ENCODE measurements at places on chromosomes 5 and 9.

- no peak for DNase-seq
These were observed at the start of gene CTNND2 for GRCh38 chr5:11904265-11904906. CTNND2 (minus strand) TSS chr5:11904446; CDS start chr5:11903853, 593 bp downstream.

DNA sequence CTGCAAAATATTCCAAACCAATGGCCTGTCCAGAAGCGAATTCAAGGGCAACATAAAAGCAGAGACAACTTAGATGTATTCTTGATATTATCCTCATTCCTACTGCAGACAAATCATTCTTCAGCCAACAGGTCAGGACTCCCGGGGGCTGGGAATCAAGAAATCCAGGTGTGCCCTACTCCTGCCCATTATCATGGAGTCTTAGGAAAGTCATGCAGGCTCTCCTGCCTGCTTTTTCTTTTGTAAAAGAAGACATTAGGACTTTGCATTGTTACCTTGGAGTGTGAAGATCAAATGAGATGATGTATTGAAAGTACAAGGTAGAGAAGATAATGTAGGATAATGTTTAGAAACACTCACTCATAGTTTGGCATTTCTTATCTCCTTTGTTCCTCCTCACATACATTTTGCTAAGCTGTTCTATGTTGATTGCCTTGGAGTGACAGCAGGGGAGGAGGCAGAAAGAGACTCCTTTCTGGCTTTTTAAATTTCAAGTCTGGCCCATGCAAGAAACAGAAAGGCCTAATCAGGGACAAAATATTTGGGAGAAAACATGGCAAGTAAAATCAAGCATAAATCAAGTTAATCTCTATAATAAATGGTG, 113.8 kb downstream of the SV2C start:
- no peak for DNase-seq

GRCh38 chr9:95505717-95506427, 10.9 kb downstream of the PTCH1 start:
- no peak for DNase-seq

DNA sequence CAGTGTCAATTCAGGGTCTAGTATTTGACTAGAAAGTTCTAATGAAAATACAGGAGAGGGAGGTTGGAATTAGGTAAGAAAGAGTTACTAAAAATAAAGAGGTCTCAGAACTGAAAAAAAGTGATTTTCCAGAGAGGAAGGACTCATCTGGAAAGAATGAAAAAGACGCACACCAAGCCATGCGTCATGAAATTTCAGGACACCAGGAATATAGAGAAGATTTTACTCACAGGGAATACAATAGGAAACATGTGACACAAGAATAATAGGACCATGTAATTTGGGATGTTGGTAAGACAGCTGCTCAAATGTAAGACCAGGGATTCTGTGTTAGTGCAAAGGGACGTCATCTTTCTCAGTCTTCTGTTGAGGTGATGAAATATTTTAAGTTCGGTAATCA, 224.7 kb downstream of the GDNF start:
- DNase-seq: no peak

DNA sequence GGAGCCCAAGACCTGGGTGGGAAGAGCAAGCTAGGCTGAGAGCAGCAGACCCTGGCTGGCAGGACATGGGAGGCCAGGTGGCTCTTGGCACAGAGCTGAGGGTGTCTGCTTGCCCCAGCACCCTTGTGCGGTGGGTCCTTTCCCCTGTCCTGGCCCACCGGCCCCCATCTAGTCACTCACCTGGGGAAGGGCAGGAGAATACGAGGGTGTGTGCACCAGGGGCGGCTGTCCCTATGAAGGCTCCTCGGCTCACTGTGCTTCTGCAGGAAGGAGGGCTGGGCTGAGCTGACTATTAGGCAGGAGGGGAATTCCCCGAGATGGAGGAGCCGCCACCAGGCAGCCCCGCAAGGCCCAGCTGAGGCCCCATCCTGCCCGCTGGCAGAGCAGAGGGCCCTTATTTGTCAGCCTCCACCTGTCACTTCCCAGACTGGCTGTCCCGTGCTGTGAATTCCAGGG, 6.1 kb upstream of the TNIP1 start:
- no peak for DNase-seq

- DNase-seq: no peak
These were observed 32.6 kb downstream of the TRPM6 start for GRCh38 chr9:74855072-74855471.

GRCh38 chr5:68953875-68954617, 139.8 kb upstream of the SLC30A5 start:
- DNase-seq: no peak

DNA sequence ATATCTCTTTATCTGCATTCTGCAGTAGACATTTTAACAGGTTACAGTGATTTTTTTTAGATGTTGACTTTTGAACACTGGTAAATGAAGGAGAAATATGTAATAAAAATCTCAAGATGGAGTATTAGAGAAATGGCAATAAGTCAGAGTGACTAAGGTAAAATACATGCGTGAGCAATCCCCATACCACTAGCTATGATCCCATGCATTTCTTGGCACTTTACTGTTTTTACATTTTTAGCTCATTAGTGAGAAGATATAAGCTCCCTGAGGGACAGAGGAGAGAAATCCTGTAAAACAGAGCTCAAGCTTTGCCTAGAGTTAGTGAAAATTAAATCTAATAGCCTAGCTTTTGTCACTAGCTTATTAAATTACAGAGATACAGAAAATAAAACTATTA, 181.9 kb upstream of the TRPM3 start:
- no peak for DNase-seq

DNA sequence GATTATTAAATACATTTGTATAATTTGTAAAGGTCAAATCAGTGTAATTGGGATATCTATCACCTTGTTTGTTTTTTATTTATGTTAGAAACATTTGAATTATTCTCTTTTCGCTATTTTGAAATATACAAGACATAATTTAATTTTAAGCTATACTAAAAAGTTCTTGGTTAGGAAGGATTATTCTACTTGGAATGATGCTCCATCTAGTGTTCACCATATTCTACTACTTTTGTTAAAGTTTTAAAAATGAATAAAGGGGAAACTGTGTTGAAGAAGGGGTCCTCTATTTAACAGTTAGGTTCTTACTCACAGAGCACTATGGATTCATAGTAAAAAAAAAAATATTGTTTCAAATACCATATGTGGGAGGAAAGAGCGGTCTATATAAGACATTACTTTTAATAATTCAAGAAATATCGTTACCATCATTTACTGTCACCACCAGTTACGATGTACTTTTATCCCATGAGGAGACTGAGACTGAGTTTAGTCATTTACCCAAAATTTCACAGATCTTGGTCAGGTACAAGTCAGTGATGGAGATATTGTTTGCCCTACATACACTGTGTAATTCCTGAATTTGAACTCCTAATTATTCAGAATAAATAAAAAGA, 6.3 kb upstream of the STOM start:
- DNase-seq: no peak
